ENCODE measurements at places on chromosomes 4 and X. TPM values are rescaled to one million over a fixed set of nuclear protein-coding genes. Genes with fewer than 3 reads are reported as not detected.

DNA sequence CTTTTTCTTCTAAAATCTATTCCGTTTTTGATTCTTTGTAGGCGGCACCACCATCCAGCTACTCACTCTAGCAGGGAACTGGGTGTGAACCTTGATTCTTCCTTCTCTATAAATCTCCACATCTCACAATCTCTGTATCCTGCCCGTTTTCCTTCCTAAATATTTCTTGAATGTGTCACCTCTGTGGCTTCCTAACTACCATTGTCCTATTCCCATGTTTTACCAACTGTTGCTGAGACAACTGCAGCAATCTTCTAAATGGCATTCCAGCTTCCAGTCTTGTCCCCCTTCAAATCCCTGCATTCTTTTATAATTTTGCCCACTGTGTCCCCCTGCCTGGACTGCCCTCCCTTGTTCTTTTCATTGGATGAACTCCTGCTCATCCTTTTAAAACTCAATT is 641.3 kb downstream of the RPA4 start:
- no peak for DNase-seq

- DNase-seq: no peak
Observed at GRCh38 chr4:40180356-40180755, 16.5 kb upstream of the RHOH start.

Gene LRBA
- total RNA-seq: 61.9 TPM

GRCh38 chrX:149510386-149510785 is 5.3 kb upstream of the IDS start:
- no peak for DNase-seq

- DNase-seq: no peak
Observed at GRCh38 chr4:113040793-113041192, 8.7 kb upstream of the ANK2 start.

GRCh38 chrX:111490688-111491087 is 20.8 kb upstream of the SERTM2 start:
- DNase-seq: no peak

- no peak for DNase-seq
Observed at GRCh38 chr4:40335525-40335894, 377 bp downstream of the CHRNA9 start.

- no peak for DNase-seq
Observed at GRCh38 chrX:130876226-130876625, 26.8 kb downstream of the ENOX2 start.

Gene IGBP1
- total RNA-seq: 33.6 TPM

Gene GLRA2
- total RNA-seq: not detected

DNA sequence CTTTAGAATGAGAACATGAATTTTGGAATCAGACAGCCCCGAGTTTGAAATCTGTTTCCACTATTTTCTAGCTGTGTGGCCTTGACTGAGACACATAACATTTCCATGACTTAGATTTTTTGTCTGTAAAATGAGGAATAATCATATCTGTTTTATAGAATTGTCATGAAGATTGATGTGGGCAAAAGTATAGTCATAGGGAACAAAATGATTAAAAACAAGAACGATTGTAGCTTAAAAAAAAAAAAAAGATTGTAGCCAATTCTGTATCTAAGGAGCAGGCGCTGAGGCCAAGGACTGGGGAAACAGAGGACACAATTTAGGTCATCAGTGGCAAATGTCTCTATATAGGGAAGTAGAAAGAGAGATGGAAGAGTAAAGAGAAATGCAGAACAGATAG is 201.6 kb upstream of the C1QTNF7 start:
- DNase-seq: no peak

- no peak for DNase-seq
Observed at GRCh38 chrX:41970419-41970818, 47.1 kb upstream of the CASK start.

DNA sequence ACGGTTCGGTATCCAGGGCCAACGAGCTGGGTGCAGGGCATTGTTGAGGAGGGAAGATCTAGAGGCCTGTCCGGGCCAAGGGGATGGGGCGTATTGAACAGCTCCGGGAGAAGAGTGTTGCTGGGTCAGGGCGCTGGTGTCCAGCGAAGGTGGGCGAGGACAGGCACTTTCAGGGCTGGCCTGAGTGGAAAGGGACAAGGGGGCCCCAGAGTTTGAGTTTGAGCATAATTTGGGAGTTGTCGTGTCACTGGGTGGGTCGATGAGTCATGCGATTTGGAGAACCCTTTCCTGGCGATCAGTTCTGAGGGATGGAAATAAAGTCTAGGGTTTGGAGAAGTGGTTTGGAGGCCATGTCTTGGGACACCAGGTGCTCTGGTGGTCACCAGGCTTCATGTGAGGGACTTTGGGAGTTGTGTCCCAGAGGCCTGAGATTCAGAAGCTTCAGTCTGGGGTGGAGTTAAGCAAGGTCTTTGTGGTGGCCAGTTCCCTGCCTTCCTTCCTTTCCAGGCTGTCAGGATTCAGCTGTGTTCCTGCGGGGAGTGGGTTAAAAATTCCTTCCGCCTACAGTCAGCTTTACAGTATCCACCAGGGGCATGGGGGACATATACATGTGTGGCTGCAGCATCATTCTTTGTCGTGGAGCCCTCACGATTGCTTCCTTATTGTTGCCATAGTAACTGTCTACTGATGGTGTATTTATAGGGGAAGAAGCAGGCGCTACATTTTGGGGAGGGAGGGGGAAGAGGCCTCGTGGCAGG is 504 bp downstream of the PRRG3 start:
- DNase-seq: no peak

- no peak for DNase-seq
Observed at GRCh38 chr4:154208424-154208823, 283.2 kb downstream of the DCHS2 start.

Gene SNCA
- 0.44 TPM for total RNA-seq

Gene TEX11
- total RNA-seq: not detected

Gene REST
- total RNA-seq: 45.2 TPM

Gene MECP2
- total RNA-seq: 120 TPM

DNA sequence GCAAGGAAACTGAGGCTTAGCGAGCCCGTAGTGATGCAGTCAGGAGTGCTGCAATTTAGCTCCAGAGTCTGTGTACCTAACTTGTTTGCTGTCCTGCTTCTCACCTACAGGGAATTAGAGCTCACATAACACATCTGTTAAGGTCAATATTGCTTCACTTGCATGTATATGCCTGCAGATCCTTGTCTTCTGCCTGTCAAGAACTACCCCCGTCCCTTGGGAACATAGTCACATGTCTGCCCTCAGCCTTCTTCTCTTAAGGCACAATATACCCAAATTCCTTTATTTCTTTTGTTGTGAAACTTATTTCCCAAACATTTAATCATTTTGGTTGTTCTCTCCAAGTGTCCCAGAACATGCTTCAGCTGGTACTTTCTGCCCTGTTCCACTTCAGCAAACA is 103.3 kb upstream of the LEF1 start:
- no peak for DNase-seq

DNA sequence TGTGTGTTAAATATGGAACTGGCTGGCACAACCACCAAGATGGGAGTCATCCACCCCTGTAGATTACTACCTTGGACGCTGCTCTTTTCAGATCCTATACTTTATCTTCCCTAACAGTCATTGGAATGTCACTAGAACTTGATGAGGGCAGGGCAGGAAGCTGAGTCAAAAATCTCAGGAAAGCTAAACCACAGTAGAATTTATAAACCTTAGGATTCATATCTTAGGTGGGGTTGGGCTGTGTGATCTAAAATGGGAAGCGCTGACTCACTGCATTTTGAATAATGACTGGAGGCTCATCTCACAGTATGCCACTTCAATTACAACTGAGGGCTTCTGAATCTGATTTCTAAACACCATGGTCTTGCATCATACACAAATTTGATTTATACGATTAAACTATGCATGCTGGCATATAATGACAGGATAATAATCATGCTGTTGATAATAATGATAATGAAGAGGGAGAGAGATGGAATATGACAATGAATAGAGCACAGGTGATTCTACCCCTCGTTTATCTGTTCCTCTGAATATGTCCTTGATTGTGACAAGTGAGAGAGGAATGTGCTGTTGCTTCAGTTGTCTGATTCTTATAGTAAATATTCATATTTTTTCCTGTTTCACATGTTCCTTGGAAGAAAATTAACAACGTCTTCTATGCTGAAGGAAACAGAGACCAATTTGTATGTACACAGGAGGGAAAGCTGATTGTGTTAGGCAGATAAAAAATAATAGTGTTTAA is 270.3 kb upstream of the HS3ST1 start:
- DNase-seq: no peak

- DNase-seq: no peak
Observed at GRCh38 chrX:84748965-84749656, 246.9 kb upstream of the HDX start.

GRCh38 chr4:52037689-52038102 is 403 bp downstream of the SGCB start:
- DNase-seq: peak; percentile 45

GRCh38 chr4:499567-499966 is 557 bp downstream of the PIGG start:
- DNase-seq: no peak

DNA sequence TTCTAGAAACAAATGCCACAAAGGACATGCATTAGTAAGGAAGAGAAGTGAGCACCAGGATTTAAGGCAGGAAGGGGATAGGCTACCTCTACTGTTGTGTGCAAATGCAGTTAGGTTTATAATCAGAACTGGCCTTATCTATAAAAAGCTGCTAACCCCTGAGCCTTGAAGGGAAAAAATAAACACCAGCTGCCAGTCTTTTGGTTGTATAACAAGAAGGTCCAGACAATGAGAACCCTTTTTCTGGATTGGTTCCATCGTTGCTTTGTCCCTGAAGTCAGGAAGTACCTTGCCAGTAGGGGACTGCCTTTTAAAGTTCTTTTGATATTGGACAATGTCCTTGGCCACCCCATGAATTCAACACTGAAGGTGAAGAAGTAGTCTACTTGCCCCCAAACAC is 126.7 kb upstream of the OTUD4 start:
- no peak for DNase-seq

- no peak for DNase-seq
Observed at GRCh38 chrX:41259516-41259915, 74.4 kb upstream of the DDX3X start.

DNA sequence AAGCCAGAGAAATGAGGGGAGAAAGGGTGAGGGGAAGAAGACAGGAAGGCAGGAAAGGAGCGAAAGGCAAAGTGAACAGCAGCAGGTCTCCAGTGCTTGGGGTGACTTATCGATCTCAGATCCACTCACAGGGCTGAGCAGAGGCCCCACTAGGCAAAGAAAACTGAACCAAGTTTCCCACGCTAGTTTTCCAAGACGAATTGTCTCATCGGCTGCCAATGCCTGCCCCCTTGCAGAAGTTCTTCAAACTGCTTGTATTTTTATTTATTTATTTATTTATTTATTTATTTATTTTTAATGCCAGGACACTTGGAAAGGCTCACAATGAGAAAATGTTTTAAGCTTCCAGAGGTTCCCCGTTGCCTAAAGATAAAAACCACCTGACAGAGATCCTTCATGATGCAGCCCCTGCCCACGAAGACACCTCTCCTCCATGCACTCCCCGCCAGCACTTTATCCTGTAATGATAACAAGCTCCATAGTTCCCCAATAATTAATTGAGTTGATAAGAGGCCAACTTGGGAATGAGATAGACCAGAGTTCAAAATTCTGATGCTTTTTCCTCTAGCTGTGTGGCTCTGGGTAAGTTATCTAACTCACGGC is 43.2 kb downstream of the QDPR start:
- DNase-seq: no peak

GRCh38 chr4:112167794-112168193 is 22.5 kb downstream of the FAM241A start:
- no peak for DNase-seq

Gene SMIM31
- total RNA-seq: not detected

DNA sequence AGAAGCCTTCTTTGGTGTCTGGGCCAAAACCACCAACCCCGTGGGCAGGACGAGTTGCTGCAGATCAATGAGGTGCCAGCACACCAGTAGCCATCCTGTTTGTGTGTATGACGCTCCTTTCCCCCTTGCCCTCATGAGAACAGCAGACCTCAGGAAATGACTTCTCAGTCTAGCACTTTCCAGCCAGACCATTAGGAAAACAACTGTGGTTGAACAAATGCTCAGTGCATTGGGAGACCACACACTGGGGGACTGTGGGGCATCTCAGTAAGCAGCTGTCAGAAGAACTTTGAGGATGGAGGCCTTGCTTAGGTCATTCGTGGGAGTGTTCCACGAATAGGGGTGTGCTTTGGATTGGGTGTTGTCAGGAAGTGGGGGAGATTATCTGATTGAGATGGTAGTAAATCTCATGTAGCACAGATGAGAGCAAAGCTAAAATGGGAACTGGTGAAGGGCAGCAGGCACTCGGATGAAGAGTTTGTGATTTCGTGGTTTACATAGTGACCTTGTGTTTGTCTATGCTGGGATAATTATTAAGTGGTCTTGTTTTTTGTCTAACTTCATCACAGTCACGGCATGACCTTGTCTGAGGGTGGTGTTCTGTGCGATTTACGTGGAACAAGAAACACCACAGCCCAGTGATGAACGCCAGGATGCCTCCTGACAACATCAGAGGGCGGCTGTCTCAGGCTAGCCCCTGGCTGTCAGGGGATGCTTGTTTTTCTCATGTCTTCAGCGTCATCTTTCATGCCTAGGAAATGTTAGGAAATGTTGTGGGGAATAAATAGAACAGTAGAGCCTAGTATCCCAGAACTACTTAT is 70.1 kb downstream of the USP46 start:
- peak; percentile 38 for DNase-seq

DNA sequence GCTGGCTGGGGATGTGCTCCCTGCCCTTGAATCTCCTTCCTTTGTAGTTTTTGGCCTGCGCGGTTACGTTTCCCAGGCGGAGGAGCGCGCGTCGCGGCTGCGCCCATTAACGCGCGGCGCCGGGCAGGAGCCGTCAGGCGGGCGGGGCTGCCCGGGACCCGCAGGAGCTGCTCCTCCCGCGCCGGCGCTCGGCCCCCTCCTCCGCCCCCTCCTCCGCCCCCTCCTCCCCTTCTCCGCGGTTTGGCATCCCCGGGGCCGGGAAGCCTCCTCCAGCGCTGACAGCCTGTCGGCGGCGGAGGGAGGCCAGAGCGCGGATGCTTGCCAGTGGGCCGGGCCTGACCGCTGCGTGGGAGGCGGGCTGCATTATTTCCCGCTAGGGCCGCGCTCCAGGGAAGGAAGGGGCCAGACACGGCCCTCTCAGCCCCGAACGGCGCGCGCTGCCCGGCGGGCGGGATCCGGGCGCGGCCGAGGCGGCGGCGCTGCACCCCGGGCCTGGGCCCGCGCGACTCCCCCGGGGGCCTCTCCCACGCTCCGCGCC is at the start of gene DCLK2:
Gene DCLK2 (plus strand): TSS at position 405 of the 538 bp plus-strand sequence. CDS start 583 bp downstream, outside the sequence.
- DNase-seq: no peak

Gene BTC
- total RNA-seq: not detected

- no peak for DNase-seq
Observed at GRCh38 chrX:72349190-72349589, 43.5 kb upstream of the CITED1 start.

Gene PSAPL1
- total RNA-seq: not detected

DNA sequence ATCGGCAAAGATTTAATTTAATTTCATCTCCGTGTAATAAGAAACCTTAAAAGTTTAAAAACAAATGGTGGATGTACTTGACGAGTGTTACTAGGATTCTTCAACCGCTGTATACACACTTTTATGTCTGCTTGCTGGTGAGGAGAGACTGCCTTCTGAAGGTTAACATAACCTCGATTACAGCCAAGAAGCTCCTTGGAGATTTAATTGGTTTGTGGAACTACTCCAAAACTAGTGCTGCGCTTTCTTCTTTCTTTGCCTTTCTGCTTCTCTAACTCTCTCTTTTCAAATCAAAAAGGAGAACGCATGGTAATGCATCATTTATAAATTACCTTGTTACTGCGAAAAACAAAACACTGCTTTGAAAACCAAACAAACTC is 109.0 kb downstream of the ANTXR2 start:
- DNase-seq: no peak

GRCh38 chr4:74161666-74162450 is 3.9 kb downstream of the MTHFD2L start:
- DNase-seq: no peak
